ENCODE measurements at places on chromosomes 16 and 17.

DNA sequence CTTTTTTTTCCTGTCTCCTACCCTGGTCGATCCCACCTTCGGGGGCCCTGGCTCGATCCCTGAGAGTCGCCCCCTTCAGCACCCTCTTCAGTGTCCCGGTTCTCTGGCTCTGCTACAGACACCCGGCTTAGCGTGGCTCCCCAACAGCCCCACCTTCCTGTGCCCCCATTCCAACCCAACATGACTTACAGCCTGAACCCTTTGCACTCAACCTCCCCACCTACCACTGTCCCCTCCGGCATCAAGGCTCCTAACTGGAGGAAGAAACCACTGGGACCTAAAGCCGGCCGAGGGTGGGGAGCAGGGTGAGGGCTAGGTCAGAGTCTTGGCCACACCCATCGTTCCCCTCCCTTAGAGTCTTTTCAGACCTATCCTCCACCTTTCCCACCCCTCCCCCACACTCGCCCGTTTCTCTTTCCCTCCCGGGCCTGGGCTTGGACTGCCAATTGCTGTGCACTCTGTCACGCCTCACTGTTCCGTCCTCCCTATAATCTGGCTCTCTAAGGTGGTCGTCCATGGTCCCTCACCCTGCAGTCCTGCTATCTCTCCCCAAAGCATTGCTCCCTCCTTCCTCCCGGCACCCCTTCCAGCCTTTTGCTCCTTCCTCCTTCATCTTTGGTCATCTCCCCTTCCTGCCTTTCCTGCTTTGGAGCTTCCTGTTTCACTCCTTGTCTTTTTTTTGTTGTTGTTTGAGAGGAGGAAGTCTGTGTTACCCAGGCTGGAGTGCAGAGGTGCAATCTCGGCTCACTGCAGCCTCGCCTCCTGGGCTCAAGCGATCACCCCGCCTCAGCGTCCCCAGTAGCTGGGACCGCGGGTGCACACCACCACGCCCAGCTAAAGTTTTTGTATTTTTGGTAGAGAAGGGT, 890 bp upstream of the CLDN7 start:
- DNase-seq: no peak

GRCh38 chr17:58317421-58318064, 11.1 kb downstream of the TSPOAP1 start:
- peak; percentile 85 for DNase-seq

GRCh38 chr16:50841081-50841886, 99.4 kb downstream of the CYLD start:
- no peak for DNase-seq

GRCh38 chr16:50603206-50604064, 55.2 kb downstream of the NKD1 start:
- DNase-seq: peak; percentile 21

- DNase-seq: peak; percentile 31
These were observed 244.0 kb downstream of the CPPED1 start for GRCh38 chr16:12559714-12560113.

GRCh38 chr17:9364837-9365430, 210.7 kb downstream of the STX8 start:
- peak; percentile 23 for DNase-seq

DNA sequence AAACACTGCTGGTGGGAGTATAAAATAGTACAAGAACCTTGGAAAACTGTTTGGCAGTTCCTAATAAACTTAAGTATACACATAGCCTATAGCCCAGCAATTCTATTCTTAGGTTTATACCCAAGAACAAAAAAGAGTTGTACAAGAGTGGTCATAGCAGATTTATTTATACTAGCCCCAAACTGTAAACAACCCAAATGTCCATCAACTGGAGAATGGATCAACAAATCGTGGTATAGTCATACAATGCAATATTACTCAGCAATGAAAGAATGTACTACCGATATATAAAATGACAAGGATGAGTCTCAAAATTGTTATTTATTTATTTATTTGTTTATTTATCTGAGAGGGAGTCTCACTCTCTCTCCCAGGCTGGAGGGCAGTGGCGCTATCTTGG, 23.1 kb downstream of the GNGT2 start:
- DNase-seq: no peak

DNA sequence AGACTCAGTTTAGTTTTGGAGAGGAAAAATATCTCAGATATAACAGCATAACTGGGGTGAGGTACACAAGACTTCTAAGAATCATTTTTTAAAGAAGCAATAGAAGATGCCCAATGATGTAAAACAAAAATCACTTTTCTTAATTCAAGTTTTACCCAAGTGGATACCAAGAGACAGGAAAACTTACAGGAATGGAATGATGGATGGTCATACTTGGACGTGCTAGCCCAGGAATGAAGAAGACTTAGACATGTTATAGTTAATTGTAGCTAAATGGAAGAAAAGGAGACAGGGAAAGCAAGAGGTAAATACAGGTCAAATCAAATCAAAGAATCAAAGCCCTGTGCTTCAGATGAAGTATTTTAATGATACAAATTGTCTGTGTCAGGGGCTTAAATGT, 312.7 kb upstream of the KCNJ16 start:
- DNase-seq: peak; percentile 61

- DNase-seq: peak; percentile 55
These were observed 245.9 kb downstream of the XYLT1 start for GRCh38 chr16:17224879-17225281.

DNA sequence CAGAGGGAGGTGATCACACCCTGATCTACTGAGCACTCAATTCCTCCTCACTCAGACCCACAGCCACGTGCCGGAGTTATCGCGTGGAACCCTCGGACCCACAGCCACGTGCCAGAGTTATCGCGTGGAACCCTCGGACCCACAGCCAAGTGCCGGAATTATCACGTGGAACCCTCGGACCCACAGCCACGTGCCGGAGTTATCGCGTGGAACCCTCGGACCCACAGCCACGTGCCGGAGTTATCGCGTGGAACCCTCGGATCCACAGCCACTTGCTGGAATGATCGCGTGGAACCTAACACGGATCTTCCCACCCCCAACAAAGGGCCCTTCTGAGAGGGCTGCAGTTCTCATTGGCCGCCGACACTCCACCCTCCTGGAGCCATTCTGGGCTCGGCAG, 97.7 kb downstream of the PGS1 start:
- no peak for DNase-seq

GRCh38 chr17:40734018-40734417, 21.1 kb downstream of the KRT25 start:
- no peak for DNase-seq

GRCh38 chr16:4194661-4195060, 47.2 kb downstream of the SRL start:
- DNase-seq: no peak

- no peak for DNase-seq
These were observed 2.3 kb downstream of the GALK1 start for GRCh38 chr17:75762513-75763268.

GRCh38 chr16:82628088-82628423, 1.3 kb downstream of the CDH13 start:
- DNase-seq: peak; percentile 72

DNA sequence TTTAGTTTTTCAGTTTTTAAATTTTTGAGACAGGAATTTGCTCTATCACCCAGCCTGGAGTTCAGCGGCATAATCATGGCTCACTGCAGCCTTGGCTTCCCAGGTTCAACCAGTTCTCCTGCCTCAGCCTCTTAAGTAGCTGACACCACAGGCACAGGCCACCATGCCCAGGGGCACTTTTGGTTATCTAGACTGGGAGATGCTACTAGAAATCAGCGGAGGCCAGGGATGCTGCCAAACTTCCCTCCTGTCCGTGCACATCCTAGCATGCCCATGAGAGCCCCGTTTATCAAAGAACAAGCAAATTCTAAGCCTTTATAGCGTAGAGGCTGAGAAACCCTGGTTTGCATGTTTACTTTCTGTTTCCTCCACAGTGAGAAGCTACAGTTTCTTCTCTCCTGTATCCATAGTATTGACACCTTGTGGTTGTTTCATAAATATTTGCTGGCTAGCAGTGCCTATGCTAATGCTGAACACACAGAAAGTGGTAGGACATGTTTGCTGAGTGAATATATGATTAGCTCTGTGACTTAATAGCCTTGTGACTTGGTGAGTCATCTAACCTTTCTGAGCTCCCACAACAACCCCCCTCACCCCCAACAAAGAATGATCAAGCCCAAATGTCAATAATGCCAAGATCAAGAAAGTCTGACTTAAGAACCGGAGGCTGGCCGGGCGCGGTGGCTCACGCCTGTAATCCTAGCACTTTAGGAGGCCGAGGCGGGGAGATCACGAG, 39.2 kb upstream of the MAF start:
- no peak for DNase-seq

- DNase-seq: no peak
These were observed 1.3 kb downstream of the MKS1 start for GRCh38 chr17:58217766-58218165.

- DNase-seq: no peak
These were observed 30.3 kb downstream of the MRTFB start for GRCh38 chr16:14101415-14101814.

DNA sequence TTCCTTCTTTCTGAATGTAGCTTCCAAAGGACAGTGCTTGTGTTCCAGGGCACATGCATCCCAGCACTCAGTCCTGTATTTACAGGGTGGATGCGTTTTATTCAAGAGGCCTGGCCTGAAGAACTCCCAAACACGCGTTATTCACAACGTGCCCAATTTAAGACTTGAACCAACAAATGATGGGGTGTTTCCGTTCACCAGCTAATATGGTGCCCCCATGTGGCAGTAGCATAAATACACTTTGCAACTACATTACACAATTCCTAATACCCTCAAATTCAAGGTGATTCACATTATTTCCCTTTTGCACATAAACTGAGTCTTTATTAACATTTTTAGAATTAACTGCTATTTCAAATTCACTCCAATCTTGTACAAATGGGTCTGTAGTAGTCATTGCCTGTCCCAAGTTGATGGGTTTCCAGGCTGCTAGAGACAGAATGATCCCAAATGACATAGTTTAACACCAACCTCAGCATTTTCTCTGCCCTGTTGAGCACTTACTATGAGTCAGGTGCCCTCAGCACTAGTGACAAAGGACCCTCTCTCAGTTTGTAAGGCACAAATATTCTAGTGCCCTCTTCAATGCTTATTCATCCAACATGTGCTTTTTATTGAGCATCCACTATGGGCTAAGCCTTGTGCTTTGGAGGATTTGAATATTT, 26.9 kb downstream of the HSD17B2 start:
- DNase-seq: peak; percentile 19

- no peak for DNase-seq
These were observed 76.9 kb upstream of the CNEP1R1 start for GRCh38 chr16:49947907-49948678.

DNA sequence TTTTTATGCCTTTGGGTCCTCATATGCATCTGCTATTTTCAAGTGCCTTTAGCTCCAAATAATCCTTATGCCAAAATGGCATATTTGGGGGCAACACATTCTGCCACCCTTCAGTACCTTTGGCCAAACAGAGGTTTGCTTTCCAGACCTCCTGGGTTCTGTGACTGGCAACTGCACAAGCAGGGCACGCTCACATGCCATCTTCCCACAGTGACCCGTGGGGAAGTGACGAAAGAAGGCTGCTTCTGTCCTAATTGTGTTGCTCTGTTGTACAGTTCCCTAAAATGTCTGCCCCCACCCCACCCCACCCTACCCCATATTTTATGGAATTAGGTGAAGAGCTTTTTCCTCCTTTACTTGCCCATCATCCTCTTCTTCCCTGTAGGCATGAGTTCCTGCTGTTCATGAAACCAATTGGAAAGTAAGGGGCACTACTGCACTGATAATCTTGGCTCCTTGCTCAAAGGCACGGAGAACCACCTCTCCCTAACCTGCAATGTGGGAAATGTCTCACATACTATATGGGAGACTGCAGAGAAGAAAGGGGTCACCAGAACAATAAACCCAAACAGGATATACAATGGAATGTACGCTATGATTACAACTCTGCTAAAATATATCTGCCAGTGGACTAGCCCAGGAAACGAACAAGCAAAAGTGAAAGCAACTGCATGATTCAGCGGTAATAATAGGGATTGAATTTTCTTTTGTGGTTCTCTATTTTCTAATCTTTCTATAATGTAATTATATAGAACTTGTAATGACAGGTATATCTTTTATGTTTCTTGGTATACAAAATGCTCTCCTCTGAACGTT, 3.3 kb upstream of the SLFN12L start:
- peak; percentile 53 for DNase-seq

GRCh38 chr16:30786936-30787612, at the start of gene ZNF629:
TSS of gene ZNF629 (minus strand) at chr16:30787205. CDS start at chr16:30784482, 2,723 bp downstream.
- DNase-seq: peak; percentile 64

- no peak for DNase-seq
These were observed 8.3 kb downstream of the PITPNM3 start for GRCh38 chr17:6548034-6548433.

- no peak for DNase-seq
These were observed 58.3 kb downstream of the TMEM186 start for GRCh38 chr16:8739151-8739550.

- peak; percentile 58 for DNase-seq
These were observed 28.0 kb downstream of the CUEDC1 start for GRCh38 chr17:57927048-57927723.

- DNase-seq: no peak
These were observed 13.2 kb downstream of the B3GNT9 start for GRCh38 chr16:67137605-67138004.

- peak; percentile 27 for DNase-seq
These were observed 291.2 kb downstream of the CDH11 start for GRCh38 chr16:64830653-64831052.

- DNase-seq: peak; percentile 100
These were observed 54.1 kb upstream of the BCAR1 start for GRCh38 chr16:75305364-75306098.

DNA sequence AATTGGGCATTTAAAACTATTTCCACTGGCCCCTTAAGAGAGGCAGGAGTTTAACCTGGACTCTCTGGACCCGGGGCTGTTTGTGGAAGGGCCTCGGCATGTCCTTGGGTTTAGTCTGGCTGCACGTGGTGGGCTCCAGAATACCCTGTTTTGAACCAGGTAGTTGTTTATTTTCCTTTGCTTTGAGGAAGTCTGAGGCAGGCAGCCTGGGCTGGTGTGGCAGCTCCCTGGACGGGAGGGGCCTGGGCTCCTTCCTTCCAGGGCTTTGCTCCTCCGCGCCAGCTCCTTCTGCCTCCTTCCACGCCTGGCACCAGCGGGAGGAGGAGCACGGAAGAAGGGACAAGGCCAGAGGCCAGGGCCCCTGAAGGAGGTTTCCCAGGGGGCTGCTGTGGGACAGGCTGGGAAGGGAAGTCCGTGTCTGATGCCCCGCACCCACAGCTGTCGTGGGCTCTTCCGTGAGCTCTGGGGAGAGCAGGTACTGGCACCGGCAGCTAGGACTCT, 15.5 kb downstream of the BANP start:
- no peak for DNase-seq

- DNase-seq: peak; percentile 36
These were observed 2.4 kb downstream of the FBRS start for GRCh38 chr16:30660424-30661261.

- DNase-seq: peak; percentile 55
These were observed 2.9 kb upstream of the KANSL1 start for GRCh38 chr17:46195939-46196716.

- DNase-seq: peak; percentile 92
These were observed 12.7 kb upstream of the ALDOA start for GRCh38 chr16:30052671-30053372.

GRCh38 chr17:7111784-7112509, 2.7 kb downstream of the ASGR2 start:
- no peak for DNase-seq
